ENCODE measurements at places on chromosomes 13 and 19. TPM values are rescaled to one million over a fixed set of nuclear protein-coding genes. Genes with fewer than 3 reads are reported as not detected.

DNA sequence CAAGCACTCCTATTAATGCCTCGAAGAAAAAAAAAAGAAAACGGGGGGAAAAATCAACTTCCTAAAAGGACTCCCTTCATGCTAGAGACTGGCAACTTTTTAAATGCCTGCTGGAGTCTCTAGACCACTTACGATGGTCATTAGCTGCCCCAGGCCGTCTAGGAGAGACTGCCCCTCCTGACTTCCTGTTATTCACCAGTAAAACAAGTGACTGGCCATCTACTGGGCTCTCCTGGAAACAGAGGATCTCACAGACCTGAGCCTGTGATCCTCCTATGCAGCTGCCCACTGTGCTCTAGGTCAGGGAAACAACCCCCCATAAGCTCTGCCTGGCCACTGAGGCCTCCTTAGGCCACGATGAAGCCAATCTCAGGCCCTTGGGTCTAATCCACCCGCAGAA is 7.4 kb downstream of the ZNF266 start:
- peaks cover 28% of the 10 kb centered on the region for H3K36me3 ChIP-seq
- peaks cover 8% of the 10 kb centered on the region for H3K4me1 ChIP-seq
- no peak overlapping the region for H3K4me3 ChIP-seq
- H3K27me3 ChIP-seq: no peaks in the 10 kb centered on the region
- H3K27ac ChIP-seq: no peak overlapping the region

DNA sequence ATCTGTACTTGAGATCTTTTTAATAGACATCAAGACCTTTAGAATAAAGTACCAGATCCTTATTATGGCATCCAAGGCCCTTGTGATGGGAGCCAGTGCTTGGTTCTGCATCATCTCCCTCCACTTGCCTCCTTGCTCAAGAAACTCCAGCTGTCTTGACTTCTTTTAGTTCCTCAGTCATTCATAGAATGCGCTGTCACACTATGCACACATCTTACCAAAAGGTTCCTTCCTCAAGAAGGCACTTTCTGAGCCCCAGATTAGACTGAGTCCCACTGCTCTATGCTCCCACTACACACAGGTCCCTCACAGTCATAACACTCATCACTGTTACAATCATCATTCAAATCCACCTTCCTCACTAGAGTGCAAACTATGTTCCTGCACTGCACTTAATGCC is 57.8 kb upstream of the ITM2B start:
- no peak for DNase-seq
- no peak overlapping the region for H3K27ac ChIP-seq
- no peaks in the 10 kb centered on the region for H3K36me3 ChIP-seq
- H3K4me1 ChIP-seq: no peaks in the 10 kb centered on the region
- H3K4me3 ChIP-seq: no peak overlapping the region

DNA sequence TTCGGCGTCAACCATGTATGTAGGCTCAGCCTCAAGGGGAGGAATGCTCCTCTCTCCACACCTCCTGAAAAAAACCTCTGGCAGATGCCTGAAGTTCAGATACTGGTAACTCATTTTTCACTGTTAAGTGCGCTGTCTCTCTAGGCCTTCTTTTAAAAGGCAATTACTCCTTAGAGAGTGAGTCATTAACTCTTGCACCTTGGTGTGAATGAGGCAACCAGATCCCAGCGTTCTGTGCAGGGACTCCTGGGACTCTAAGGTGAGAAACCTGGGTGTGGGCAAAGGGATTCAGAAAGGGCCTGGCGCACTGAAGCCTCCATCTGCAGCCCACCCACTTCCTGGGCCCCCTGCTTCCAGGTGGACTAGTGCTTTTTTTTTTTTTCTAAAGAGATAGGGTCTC is 71.7 kb downstream of the SIAH3 start:
- no peak overlapping the region for H3K4me3 ChIP-seq
- no peaks in the 10 kb centered on the region for H3K4me1 ChIP-seq
- DNase-seq: no peak
- no peaks in the 10 kb centered on the region for H3K27me3 ChIP-seq
- no peak overlapping the region for H3K27ac ChIP-seq
- H3K36me3 ChIP-seq: no peaks in the 10 kb centered on the region

- DNase-seq: no peak
- peaks cover 14% of the 10 kb centered on the region for H3K36me3 ChIP-seq
- no peak overlapping the region for H3K27ac ChIP-seq
- no peaks in the 10 kb centered on the region for H3K27me3 ChIP-seq
- no peak overlapping the region for H3K4me3 ChIP-seq
- H3K4me1 ChIP-seq: no peaks in the 10 kb centered on the region
These were observed 95.2 kb downstream of the USP12 start for GRCh38 chr13:27076421-27076820.

DNA sequence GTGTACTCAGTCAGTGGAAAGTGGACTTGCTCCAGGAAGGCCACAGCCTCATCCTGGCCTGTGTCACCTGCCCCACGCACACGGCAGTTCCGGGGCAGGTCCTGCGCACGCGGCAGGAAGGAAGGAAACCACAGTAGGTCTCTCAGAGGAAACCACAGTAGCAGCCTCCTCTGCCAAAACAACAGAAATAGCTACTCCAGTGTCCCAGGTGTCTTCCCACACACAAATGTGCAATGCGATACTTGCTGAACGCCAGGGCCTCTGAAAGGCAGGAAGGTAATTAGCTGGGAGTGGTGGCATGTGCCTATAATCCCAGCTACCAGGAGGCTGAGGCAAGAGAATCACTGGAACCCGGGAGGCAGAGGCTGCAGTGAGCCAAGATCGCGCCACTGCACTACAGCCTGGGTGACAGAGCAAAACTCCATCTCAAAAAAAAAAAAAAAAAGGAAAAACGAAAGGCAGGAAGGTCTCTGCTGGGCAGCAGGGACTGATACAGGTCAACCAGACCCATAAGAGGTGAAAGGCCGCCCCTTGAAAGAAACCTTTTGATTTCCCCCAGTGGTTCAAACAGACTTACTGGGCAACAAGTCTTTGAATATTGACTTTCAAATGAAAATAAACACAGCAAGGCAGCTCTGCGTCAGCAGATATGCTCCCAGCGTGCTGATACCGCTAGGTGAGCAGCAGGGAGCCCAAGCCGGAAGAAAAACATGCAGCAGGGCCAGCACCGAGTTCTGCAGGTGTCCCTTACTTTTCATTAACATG is 49.5 kb downstream of the CRYL1 start:
- H3K36me3 ChIP-seq: no peaks in the 10 kb centered on the region
- DNase-seq: peak; percentile 74
- peak overlapping the region; percentile 83 for H3K27ac ChIP-seq
- peak overlapping the region; percentile 55 for H3K4me3 ChIP-seq

ZNF677 gene
- 20.1 TPM for total RNA-seq

C1QTNF9 gene
- total RNA-seq: not detected
